Activated gamma-delta T cell treated with anti-CD3 and anti-CD28 coated beads, Interleukin-2, amount 50 U/mL, for 16 hours (primary cell): ENCODE measurements at places on chromosomes 2 and 18.

DNA sequence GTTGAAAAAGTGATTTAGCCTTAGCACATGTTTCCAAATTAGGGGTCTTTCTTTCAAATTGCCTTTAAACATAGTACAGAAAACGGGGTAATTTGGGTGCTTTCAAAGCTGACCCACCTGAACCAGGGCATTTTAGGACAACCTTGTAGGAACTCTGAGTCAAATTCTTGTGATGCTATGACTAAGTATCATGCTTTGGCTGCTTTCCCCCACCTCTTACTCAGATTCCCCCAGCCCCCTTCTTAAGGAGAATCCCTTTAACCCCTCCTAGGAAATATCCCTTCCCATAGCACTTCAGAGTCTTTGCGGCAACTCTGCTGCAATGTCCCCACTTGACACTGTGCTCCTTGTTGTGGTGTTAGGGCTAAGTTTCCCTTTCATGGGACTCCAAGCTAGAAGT lies 18.6 kb upstream of the KLF7 start:
- no peak for DNase-seq

DNA sequence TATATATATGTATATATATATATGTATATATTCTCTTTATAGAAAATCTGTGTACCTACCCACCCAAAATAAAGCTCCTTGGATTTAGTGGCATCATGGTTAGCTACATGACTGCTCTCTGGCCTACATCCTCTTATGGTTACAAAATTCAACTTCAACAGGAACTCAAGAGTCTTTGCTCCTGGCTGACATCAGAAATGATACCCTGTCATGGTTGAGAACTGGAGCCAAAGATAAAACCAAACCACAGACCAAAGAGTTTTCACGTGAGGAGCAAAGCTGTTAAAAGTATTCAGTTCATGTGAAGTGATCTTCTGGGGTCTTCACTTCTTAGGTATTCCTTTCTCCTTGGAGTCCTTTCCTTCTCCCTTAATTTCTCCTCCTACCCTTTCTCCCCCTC lies 476.3 kb downstream of the SOX11 start:
- DNase-seq = no peak

DNA sequence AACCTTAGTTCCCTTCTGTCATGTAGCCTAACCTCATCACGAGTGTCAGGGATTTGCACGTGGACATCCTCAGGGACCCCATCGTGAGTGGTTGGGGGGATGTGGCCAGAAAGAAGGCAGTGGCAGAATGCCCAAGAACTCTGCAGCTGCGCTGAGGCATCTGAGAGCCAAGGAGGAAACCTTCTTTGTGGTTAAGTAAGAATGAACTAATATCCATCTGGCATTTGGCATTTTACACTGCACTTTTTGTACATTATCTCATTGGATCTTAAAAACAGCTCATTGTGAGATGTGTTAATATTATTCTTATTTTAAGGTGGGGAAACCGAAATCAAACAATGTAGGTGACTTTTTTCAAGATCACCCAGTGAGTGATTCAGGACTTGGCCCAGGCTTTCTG lies 32.6 kb upstream of the APCDD1 start:
- no peak for DNase-seq

DNA sequence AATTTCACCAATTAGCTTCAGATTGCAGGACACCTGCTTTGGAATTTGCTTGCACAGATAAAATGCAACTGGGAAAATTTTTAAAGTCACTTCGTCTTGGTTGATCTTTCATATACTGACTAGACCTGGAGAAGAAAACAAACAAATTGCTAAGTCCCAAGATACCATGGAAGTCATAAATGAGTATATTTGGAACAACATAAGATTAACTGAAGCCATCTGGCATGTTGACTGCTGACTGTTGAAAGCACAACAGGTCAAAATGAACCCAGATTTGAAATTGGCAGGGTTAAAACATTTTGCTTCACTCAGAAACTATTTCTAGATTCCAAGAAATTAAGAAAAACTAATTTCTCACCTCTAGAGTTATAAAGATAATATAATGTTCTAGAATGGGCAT lies 470.7 kb downstream of the LPIN1 start:
- DNase-seq = no peak

- no peak for DNase-seq
Observed at GRCh38 chr18:45569566-45570275, 45.6 kb upstream of the SLC14A2 start.

DNA sequence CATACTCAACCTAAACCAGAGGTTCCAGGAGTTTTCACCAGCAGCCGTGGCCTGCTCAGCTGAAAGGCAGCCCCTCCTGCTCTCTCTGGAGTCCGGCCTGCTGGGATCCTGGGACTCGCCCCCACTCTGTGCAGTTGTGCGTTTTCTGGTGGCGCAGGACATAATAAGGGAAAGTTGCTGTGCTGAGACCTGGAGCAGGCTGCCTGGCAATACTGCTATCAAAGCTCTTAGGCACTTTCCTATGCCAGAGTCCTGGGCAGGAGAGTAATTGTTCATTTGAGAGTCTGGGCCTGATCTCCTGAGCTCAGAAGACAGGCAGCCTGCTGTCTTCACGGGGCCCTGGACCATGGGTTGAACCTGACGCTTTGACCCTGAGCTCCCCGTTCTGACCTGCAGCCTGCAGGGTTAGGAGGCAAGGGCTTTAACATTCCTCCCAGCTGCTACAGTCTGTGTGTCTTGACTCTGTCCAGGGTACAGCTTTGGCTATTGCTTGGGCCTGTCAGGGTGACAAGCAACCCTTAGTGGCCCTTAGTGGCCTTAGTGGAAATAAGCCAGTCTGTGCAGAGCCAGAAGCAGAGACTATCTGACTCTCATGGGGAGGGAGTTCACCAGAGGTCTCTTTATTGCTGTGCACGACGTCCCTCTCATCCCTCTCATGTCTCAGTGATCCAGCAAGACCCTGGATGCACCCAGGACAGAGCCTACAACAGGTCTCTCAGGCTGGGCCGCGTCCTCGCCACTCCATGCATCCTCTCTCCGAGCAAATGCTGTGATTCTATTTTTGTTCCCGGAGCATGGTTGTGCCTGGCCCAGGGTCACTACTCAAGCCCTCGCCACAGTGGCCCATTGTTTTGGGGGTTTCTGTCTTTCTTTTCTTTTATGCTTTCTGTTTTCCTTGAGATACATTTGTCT lies 60.6 kb downstream of the ACKR3 start:
- DNase-seq = no peak

DNA sequence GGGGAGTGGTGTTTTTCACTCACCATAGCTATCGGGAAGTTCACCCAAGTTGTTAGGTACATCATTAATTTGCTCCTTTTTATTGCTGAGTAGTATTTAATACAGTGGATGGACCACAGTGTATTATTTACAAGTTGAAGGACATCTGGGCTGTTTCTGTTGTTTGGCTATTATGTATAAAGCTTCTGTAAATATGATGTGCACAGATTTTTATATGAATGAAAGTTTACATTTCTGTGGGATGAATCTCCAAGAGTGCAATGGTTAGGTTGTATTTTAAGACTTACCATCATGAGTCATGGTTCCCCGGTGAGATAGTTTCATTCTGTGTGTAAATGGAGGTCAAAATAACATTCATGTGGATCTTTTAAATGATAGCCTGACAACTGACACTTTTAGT lies 337.4 kb downstream of the PTPRM start:
- DNase-seq = no peak

GRCh38 chr18:67672716-67673115 lies 156.2 kb upstream of the DSEL start:
- no peak for DNase-seq

DNA sequence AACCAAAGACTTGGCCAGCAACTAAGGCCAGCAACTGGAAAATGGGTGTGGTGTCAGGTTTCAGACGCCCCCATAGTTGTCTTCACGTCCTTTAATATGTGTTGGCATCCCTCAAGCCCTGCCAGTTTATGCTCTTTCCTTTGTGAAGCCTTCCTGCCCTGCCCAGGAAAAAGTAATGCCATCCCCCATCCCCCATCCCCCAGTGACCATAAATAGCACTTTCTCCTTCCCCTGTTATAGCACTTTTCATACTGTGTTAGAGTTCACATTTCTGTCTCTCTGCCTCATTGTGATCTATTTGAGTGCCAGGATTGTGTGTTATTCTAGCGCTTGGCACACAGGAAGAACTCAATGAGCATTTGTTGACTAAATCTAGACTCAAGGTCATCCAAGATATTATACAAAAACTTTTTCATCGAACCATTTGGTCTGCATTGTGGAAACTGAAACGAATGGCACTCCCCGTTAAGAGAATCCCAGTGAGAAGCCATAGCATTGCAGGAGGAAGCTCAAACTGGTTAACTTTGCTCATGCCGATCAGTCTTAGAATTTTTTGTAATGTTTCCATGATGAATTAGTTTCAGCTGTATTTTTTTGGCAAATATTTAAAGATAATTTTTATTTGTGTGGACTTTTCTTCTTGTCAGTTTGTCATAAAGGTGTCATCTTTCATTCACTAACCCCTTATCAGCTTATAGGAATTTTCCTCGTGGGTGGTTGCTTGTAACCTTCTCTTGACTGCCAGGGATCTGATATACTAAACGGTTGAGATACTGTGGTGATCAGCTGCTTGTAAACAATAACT lies 15.7 kb downstream of the CRIM1 start:
- DNase-seq = no peak

GRCh38 chr2:56011624-56012023 lies 88.0 kb upstream of the EFEMP1 start:
- no peak for DNase-seq

GRCh38 chr2:68770271-68771111 lies 35.9 kb downstream of the ARHGAP25 start:
- no peak for DNase-seq

GRCh38 chr2:42113452-42113851 lies 55.7 kb upstream of the EML4 start:
- DNase-seq = no peak

GRCh38 chr18:24063121-24063731 lies 48.7 kb downstream of the TTC39C start:
- DNase-seq = no peak

GRCh38 chr2:39550701-39551285 lies 113.7 kb upstream of the MAP4K3 start:
- DNase-seq = no peak

DNA sequence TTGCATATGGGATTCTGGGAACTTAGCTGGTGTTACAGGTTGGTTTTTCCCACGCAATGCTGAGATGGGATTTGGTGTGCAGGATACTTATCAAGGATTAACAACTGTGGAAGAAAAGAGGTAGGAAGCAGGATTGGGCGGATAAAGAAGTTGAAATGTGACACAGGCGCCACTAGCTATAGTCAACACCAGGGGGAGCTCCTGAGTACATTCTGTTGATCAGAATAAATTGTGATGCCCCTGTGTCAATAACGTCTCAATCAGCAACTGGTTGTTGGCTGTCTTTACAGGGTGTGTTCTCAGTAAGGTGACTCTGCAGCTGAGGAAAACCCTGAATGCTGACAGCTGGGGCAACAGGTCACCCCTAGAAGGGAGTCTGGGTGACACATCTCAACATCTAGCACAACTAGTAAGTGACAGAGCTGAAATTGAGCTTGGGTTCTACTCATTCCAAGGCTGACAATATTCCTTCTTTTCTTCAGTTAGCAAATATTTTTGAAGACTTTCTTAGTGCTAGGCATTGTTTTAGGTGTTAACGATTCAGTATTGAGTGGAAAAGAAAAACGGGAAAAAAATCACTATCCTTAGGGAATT lies 143.0 kb downstream of the ARL6IP6 start:
- no peak for DNase-seq

- DNase-seq = no peak
Observed at GRCh38 chr2:94997981-94998930, 27.3 kb upstream of the MAL start.

GRCh38 chr2:146576339-146577111 lies 1268.3 kb upstream of the ACVR2A start:
- DNase-seq = no peak

DNA sequence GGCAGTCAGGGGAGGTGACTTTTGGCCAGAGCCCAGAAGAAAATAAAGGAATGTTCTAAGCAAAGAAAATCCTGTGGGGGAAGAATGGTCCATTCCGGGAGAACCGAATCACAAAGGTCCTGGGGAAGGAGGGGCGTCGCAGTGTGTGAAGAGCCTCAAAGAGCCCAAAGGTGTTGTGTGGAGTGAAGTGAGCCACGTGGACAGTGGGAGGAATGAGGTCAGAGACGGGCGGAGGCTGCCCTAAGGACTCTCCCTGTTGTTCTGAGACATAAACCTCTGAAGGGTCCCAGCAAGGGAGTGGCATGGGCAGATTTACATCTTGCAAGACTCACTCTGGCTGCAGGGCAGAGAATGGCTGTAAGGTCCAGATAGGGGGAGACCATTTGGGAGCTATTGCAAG lies 91.3 kb upstream of the SEC11C start:
- DNase-seq = no peak

DNA sequence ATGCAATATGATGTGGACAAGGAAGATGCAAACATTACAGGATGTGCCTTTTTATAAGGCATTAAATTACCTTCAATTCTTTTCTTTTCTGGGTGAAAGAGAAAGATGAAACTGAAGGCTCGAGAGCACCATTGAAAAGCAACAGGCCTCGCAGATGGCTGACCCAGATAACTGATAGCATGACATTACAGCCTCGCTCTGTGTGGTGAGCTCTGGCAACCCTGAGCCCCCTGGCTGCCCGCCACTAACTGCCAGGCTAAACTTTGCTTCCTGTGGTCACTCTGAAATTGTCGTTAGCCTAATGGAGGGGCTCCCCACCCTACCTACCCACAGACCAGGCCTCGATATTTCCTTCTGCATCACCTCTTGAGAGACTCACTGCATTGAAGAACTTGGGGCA lies 516.8 kb upstream of the FANCL start:
- no peak for DNase-seq

- DNase-seq = no peak
Observed at GRCh38 chr18:76613053-76613754, 118.2 kb upstream of the ZNF516 start.

DNA sequence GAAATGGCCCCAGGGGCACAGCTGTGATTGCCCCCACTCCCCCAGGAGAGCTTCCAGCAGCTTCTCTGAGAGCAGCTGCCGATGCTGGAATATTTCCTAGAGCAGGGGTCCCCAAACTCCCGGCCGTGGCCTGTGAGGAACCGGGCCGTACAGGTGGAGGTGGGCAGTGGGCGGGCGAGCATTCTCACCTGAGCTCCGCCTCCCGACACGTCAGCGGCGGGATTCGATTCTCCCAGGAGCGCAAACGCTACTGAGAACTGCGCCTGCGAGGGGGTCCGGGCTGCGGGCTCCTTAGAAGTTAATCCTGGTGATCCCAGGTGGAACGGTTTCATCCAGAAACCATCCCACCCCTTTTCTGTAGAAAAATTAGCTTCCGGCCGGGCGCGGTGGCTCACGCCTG lies 69.1 kb upstream of the PXDN start:
- no peak for DNase-seq

GRCh38 chr2:203626952-203627681 lies 79.3 kb upstream of the CD28 start:
- DNase-seq = no peak

- DNase-seq = no peak
Observed at GRCh38 chr2:224689539-224689938, 26.6 kb downstream of the CCDC195 start.

- no peak for DNase-seq
Observed at GRCh38 chr2:73893764-73894474, 1.1 kb downstream of the ACTG2 start.

GRCh38 chr2:60492548-60492947 lies 60.9 kb downstream of the BCL11A start:
- DNase-seq = no peak

- no peak for DNase-seq
Observed at GRCh38 chr2:20424300-20425290, 22.3 kb upstream of the RHOB start.

- DNase-seq = no peak
Observed at GRCh38 chr18:68376926-68377325, 338.0 kb downstream of the TMX3 start.
